Cardiac septum (tissue), 1 donor: ENCODE measurements at places on chromosomes 1 and 21.

DNA sequence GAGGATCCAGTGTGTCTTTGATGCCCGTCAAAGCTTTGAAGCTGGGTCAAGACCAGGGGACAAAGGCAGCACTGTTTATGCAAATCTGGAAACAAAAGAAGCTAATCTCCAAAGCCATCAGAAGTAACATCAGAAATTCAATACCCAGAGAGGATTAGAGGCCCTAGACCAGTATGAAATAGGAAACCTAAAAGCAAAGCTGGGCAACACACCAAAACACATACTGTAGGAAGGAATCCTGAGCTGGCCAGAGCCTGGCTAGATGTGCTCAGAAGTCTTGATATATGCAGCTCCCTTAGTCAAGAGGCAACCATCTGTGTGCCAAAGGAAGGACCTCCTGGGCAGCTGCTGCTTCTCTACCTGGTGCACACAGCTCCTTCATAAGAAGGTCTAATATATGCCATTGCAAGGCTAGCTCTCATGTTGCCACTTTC, 12.3 kb downstream of the COLGALT2 start:
- DNase-seq, result no peak

GRCh38 chr1:234670967-234671626, 61.1 kb upstream of the IRF2BP2 start:
- DNase-seq, result no peak

- DNase-seq, result no peak
These were observed 1.3 kb upstream of the NRIP1 start for GRCh38 chr21:15066123-15066575.

GRCh38 chr1:151510614-151510956, 602 bp upstream of the CGN start:
- DNase-seq, result no peak

- no peak for DNase-seq
These were observed 37.8 kb downstream of the GPA33 start for GRCh38 chr1:167052389-167052788.
